ENCODE measurements at places on chromosomes 1 and 21. TPM values are rescaled to one million over a fixed set of nuclear protein-coding genes. Genes with fewer than 3 reads are reported as not detected.

- H3K27ac ChIP-seq = no peak overlapping the region
- no peaks in the 10 kb centered on the region for H3K36me3 ChIP-seq
- H3K4me1 ChIP-seq = no peaks in the 10 kb centered on the region
- no peaks in the 10 kb centered on the region for H3K27me3 ChIP-seq
Measured at GRCh38 chr1:175373786-175374623, 181.4 kb upstream of the KIAA0040 start.

AK5 gene
- total RNA-seq = 0.33 TPM

- peaks cover 13% of the 10 kb centered on the region for H3K4me1 ChIP-seq
- DNase-seq = no peak
- no peak overlapping the region for H3K4me3 ChIP-seq
- no peak overlapping the region for H3K27ac ChIP-seq
Measured at GRCh38 chr1:24673341-24673740, 30.2 kb downstream of the SRRM1 start.

DNA sequence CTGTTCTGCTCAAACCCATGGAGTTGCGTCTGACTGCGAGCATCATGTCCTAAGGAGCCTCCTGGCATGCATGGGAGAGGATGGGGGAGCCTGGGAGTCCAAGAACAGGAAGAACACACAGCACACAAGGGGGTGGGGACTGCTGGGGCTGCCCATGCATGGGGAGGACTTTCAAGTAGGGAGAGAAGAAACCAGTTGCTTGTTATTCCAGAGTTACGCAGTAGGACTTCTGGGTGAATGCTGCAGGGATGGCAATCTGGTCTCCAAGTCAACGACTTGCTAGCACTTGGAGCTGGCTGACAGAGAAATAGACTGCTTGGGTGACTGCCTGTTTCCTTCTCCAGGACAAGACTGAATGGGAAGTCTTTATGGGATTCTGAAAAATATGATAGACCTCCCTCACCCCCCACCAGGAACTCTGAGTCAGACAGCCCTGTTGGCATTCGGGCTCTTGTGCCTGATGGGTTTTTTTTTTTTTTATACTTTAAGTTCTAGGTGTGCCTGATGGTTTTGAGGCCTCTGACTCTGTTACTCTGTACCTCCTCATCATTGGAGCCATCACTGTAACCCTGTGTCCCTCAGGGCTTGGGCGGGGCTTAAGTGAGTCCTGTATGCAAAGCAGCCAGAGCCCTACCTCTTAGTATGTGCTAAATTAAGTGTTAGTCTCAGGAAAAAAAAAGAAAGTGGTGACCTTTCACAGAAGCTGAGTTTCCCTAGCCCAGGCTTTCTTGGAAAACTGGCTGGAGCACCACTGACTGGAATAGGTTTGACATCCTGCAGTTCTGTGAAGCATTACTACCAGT is 30.3 kb downstream of the MAP3K21 start:
- no peak for DNase-seq
- H3K27me3 ChIP-seq = no peaks in the 10 kb centered on the region
- peaks cover 2% of the 10 kb centered on the region for H3K4me1 ChIP-seq
- H3K36me3 ChIP-seq = no peaks in the 10 kb centered on the region

- peaks cover 58% of the 10 kb centered on the region for H3K36me3 ChIP-seq
- no peaks in the 10 kb centered on the region for H3K27me3 ChIP-seq
- H3K4me3 ChIP-seq = no peak overlapping the region
- H3K27ac ChIP-seq = no peak overlapping the region
- DNase-seq = no peak
Measured at GRCh38 chr1:246893191-246893939, 38.4 kb downstream of the AHCTF1 start.

CFHR1 gene
- 507 TPM for total RNA-seq

DNA sequence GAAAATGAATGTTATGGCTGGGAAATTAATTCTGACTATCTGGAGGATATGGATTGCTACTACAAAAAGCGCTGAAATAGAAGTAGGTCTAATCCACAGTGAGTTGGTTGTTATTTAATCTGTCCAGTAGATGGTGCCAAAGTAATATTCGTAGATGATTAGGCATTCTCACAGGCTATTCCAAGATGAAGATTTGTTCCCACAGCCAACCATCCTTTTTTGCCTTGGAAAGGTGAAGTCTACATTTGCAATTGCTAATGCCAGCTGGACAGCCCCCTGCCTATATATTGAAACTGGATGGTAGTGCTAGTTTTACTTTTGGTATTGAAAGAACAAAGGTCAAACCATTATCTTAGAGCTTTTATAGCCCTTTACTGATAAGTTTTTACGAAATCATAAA is 43.8 kb downstream of the RBM11 start:
- no peaks in the 10 kb centered on the region for H3K27me3 ChIP-seq
- H3K36me3 ChIP-seq = no peaks in the 10 kb centered on the region

- H3K27me3 ChIP-seq = no peaks in the 10 kb centered on the region
- no peak overlapping the region for H3K4me3 ChIP-seq
- DNase-seq = no peak
- H3K36me3 ChIP-seq = no peaks in the 10 kb centered on the region
- H3K27ac ChIP-seq = no peak overlapping the region
Measured at GRCh38 chr1:3184666-3185065, 115.7 kb downstream of the PRDM16 start.

DNA sequence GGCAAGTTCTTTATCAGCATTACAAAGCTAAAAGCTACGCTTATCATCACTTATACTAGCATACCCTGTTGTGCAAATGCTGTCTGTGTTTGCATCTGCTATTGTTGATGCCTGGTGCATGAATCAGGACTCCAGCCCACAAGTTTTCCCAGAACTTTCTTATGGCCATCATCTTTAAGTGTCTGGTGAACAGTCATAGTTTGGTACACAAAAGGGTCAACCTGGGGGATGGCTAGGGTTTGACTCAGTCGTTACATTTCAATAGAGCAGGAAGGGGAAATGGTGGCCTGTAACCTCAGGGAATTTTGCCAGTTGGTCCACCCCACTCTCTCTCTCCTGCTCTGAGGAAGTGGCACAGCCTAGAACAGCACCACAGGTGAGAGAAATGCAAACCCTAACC is 35.4 kb downstream of the SELL start:
- H3K4me1 ChIP-seq = no peaks in the 10 kb centered on the region
- no peak overlapping the region for H3K27ac ChIP-seq
- DNase-seq = no peak
- no peaks in the 10 kb centered on the region for H3K36me3 ChIP-seq
- no peaks in the 10 kb centered on the region for H3K27me3 ChIP-seq

DNA sequence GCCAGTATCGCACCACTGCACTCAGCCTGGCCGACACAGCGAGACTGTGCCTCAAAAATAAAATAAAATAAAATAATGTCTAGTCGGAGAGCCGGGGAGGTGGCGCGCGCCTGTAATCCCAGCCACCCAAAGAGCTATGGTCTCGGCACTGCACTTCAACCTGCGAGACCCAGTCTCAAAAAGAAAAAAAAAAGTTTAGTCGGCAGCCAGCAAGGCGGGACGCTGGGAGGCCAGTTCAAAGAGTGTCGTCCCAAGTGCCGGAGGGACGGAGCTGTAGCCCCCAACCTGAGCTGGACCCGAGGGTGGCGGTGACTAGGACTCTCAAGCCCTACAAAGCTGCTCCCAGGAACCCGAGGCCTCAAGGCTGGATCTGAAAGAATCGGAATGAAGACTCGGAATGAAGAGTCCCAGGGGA is 632 bp upstream of the FALEC start:
- DNase-seq = no peak
- no peaks in the 10 kb centered on the region for H3K36me3 ChIP-seq
- H3K27ac ChIP-seq = peak overlapping the region; percentile 66
- no peaks in the 10 kb centered on the region for H3K27me3 ChIP-seq
- H3K4me3 ChIP-seq = peak overlapping the region; percentile 60

GRCh38 chr1:231706934-231707333 is 80.3 kb downstream of the DISC1 start:
- peaks cover 4% of the 10 kb centered on the region for H3K36me3 ChIP-seq
- H3K4me3 ChIP-seq = no peak overlapping the region
- no peak overlapping the region for H3K27ac ChIP-seq
- no peak for DNase-seq
- H3K4me1 ChIP-seq = peaks cover 2% of the 10 kb centered on the region

DNA sequence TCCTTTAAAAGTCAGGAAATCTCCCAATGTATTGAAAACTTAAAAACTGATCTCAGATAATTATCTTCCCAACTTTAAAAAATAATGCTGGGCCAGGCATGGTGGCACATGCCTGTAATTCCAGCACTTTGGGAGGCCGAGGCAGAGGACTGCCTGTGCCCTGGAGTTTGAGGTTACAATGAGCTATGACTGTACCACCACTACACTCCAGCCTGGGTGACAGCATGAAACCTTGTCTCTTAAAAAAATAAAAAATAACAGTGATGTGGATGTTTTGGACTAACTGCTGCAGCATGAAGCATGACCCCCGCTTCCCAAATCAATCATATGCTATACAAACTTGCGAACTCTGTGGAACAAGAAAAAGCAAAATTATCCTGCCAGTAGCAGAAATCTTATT is 186.3 kb downstream of the RERE start:
- no peak overlapping the region for H3K27ac ChIP-seq
- DNase-seq = no peak
- H3K36me3 ChIP-seq = no peaks in the 10 kb centered on the region
- no peak overlapping the region for H3K4me3 ChIP-seq
- no peaks in the 10 kb centered on the region for H3K27me3 ChIP-seq

- no peaks in the 10 kb centered on the region for H3K36me3 ChIP-seq
- no peak for DNase-seq
- H3K4me3 ChIP-seq = no peak overlapping the region
- H3K27me3 ChIP-seq = no peaks in the 10 kb centered on the region
- no peak overlapping the region for H3K27ac ChIP-seq
Measured at GRCh38 chr1:188689542-188689941, 1788.1 kb downstream of the BRINP3 start.

DNA sequence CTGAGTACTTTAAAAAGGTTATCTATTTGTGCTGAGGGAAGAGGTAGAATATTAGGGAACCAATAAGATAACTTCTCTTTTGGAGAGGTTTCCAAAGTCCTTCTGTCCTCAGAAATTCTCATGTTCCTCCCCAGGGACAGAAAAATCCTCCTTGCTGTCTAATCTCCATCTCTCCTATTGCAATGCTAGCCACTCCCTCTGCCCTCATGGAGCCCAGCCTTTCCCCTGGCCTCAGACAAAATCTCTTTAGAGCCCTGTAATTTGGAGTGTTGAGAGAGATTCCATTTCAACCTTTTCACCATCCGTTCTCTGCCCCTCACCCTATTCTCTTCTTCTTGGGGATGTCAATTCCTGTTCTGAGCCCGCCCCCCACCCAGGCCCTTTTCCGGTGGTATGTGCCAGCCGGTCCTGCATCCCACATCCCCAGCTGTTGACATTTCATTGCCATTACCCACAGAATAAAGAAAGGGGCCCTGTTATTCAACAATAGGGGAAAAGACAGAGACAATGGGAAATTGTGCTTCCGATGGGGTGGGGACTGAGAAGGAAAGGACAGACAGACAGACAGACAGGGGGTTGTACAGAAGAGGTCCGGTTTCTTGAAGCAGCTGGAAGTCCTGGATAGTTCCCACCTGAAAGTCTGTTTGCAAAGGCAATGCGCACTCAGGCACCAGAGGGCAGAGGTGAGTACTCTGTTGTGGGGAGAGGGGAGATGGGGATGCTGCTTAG is at the start of gene HAPLN2:
Gene HAPLN2 (plus strand): TSS at position 563 of the 729 bp plus-strand sequence. CDS start 4,076 bp downstream, outside the sequence.
- no peak within 1 kb of the TSS for H3K27ac ChIP-seq
- no peak for DNase-seq
- peaks cover 5% of the 10 kb centered on the region for H3K4me1 ChIP-seq
- no peak within 1 kb of the TSS for H3K4me3 ChIP-seq
- H3K27me3 ChIP-seq = peaks cover 7% of the 10 kb centered on the region
- no peaks in the 10 kb centered on the region for H3K36me3 ChIP-seq

- H3K4me1 ChIP-seq = peaks cover 17% of the 10 kb centered on the region
- H3K36me3 ChIP-seq = no peaks in the 10 kb centered on the region
- no peak within 1 kb of the TSS for H3K27ac ChIP-seq
Measured at GRCh38 chr1:112508278-112509004, at the start of gene WNT2B. Gene WNT2B (plus strand): TSS chr1:112508965. CDS start chr1:112509263, 298 bp downstream.

- H3K27ac ChIP-seq = peak overlapping the region; percentile 95
- peak overlapping the region; percentile 37 for H3K4me3 ChIP-seq
- no peaks in the 10 kb centered on the region for H3K36me3 ChIP-seq
- H3K4me1 ChIP-seq = peaks cover 14% of the 10 kb centered on the region
Measured at GRCh38 chr1:222464841-222465210, 83.1 kb downstream of the HHIPL2 start.

LAD1 gene
- total RNA-seq = 3.4 TPM

FCRL3 gene
- 0.42 TPM for total RNA-seq

All from liver (tissue), 10 donors.